Stimulated activated naive CD4-positive, alpha-beta T cell (primary cell): ENCODE measurements at places on chromosomes 2 and 18.

DNA sequence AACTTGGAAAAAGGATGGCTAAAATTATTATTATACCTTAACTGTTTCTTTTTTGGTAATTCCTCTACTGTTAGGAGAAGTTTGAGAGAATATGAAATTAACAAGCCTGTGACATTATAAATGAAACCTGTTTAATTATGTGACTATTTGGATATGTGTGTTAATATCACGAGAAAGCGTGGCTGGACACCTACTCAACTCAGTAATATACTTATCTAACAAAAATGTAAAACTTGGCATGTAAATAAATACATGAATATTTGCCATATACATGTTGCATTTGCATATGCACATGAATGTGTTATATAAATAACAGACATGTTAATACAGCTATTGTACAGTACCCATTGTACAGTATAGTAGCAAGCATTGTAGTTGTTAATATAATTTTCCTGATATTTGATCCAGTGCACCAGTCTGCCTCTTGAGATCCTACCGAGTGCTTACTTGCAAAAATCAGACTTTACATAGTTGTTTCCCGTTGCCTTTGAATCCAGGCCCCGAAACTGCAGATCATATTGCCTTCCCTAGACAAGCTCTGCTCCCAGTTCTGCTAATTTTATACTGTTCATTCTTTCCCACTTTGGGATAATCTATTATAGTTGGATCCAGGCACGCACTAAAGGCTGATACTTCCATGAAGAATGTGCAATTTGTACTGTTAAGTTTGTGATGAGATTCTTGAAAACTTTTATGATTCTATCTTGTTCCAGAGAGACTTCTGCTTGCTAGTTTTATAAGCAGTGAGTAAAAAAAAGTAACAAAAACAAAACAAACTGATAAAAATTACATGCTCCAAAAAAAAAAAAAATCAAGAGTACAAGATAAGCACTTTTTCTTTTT lies 395.6 kb downstream of the ARHGAP15 start:
- DNase-seq: no peak

DNA sequence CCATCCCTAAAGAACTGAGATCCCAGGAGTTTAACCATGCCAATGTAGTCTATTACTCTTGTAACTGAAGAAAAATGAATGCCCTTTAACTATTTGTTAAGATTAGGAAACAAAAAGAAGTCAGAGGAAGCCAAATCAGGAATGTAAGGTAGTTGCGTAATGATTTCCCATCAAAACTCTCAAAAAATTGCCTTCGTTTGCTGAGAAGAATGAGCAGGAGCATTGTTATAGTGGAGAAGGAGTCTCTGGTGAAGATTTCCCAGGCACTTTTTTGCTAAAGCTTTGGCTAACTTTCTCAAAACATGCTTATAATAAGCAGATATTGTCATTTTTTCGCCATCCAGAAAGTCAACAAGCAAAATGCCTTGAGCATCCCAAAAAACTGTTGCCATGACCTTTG lies 224.0 kb upstream of the SIX2 start:
- no peak for DNase-seq

- peak; percentile 53 for DNase-seq
Measured at GRCh38 chr18:3995476-3996102, 459.5 kb downstream of the DLGAP1 start.

- DNase-seq: no peak
Measured at GRCh38 chr2:197215748-197216360, 94.7 kb downstream of the ANKRD44 start.

DNA sequence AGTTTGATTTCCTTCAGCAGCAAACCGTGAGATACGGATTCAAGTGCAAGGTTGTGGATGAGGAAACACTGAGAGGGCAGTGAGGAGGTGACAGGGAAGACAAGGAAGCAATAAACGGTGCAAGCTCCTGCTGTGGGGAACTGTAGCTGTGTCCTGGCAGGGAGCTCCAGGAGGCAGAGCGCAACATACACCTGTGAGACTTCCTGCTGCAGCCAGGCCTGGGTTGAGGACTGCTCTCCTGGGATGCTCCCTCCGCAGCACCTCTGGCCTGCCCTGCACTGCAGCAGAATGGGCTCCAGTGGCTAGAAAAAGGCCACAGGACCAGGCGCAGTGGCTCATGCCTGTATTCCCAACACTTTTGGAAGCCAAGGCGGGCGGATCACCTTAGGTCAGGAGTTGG lies 85.5 kb downstream of the MRO start:
- DNase-seq: no peak

DNA sequence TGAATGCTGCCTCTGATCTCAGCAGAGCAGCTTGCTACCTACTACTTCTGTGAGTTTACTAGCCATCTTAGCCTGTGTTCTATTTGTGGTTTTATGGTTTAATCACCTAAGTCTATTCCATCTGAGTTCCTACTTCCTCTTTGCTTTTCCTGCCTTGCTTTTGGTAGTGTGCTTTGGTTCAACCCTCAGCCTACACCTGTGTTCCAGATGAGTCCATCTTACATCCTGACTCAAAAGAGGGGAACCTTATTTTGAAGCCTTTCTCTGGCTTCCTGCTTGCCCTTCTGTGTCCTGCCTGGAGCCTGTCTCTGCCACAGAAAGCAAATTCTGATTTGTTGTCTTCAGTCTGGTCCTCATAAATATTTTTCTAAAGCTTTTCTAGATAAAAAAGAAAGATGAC lies 530.3 kb upstream of the MEX3C start:
- no peak for DNase-seq

GRCh38 chr2:239162976-239163687 lies 237.7 kb downstream of the HDAC4 start:
- no peak for DNase-seq

GRCh38 chr2:5442736-5443135 lies 249.4 kb upstream of the SOX11 start:
- DNase-seq: no peak

- DNase-seq: no peak
Measured at GRCh38 chr2:10704034-10704594, 14.3 kb upstream of the NOL10 start.

GRCh38 chr2:168716839-168717238 lies 85.6 kb upstream of the NOSTRIN start:
- DNase-seq: no peak

DNA sequence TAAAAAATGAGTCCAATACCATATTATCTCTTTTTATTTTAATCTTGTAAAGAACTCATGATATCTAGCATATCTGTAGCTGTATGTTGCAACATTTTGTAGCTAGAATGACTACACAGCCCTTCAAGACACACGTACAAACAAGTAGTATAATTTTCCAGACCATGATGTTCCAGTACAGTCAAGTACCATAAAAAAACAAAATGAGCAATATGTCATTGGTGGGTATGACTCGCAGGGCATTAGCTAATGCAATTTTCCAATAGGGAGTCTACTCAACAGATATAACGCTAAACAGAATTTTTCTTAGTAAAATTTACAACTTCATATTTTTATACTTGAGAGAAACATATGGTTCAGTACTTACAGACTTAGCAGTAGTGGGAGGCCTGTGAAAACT lies 53.6 kb upstream of the UGP2 start:
- no peak for DNase-seq

- no peak for DNase-seq
Measured at GRCh38 chr2:63700271-63700670, 111.5 kb downstream of the MDH1 start.

DNA sequence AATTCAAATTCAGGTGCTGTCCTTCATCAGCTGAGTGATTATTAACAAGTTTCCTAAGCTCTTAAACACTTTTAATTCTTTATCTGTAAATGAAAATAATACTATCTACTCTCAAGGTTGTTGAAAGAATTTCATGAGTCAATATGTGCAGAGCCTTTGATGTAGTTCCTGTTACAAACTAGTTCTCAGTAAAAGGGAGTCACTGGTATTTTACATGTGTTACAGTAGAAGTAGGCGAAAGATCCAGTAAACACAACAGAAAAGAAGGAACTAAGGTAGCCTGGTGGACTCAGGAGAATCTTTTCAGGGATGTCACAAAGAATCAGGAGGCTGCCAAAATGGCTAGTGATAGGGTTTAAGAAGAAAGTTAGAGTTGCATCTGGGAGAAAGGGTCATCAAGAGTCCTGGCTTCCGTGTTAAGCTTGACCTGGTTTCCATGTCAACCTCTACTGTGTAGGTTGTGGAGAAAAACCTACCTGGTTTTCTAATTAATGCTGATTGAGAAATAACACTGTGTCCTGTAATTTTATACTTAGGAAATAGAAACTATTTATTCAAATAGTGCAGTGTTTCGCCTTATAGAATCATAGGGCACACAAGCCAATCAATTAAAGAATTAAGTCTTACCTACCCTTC lies 58.3 kb upstream of the TRIB2 start:
- no peak for DNase-seq

- no peak for DNase-seq
Measured at GRCh38 chr2:64766841-64767669, 113.3 kb upstream of the SERTAD2 start.

- DNase-seq: no peak
Measured at GRCh38 chr18:5466256-5466655, 77.5 kb downstream of the EPB41L3 start.

- no peak for DNase-seq
Measured at GRCh38 chr2:216776066-216776850, 80.9 kb upstream of the IGFBP5 start.

- no peak for DNase-seq
Measured at GRCh38 chr2:105188343-105188742, 53.2 kb upstream of the GPR45 start.

DNA sequence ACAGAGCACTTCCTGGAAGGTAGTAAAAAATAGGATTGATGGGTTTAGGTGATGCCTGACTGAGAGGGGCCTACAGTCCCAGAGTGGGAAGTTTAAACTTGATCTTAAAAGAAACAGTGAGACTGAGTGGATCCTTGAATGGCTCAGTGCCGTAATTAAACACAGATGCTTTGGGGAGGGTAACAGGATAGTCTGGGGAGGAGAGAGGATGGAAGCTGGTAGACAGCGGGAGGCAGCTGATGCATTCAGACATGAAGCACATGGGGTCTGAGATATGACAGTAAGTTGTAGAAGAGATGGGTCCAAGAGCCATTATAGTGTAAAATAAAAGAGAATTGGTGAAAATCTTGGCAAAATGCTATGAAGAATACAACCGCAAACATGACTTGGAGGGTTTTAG lies 54.4 kb downstream of the AOX1 start:
- no peak for DNase-seq
